ENCODE measurements at places on chromosomes 3 and 15.

- no peak for DNase-seq
These were observed 43.5 kb upstream of the RNU6-1 start for GRCh38 chr15:67883234-67883773.

GRCh38 chr15:78282324-78282723, 17.1 kb downstream of the SKIC8 start:
- no peak for DNase-seq

DNA sequence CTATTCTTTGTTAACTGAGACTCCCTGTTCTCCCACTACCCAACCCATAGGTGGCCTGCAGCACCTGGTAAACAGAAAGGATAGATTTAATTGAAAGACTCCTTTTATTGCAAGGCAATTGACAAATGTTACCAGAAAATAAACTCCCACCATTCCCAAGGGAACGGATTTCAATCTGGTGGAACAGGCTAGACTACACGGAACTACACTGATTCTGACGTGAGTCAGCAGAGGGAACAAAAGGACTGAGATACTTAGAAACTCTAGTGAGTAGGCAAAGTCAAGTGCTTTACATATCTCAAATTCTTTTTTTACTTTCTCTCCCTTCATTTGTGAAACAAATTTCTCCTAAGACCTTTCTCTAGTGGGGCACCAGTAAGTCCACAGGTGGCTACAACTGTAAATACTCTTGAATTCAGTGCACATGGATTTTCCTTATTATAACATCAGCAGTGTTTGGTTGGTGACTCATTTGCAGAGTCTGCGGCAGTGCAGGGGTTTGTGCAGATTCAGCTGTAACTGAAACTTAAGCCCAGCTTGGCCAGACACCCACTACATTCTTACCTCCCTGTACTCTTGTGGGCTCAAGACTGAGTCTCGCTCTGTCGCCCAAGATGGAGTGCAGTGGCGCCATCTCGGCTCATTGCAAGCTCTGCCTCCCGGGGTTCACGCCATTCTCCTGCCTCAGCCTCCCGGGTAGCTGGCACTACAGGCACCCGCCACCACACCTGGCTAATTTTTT, 34.3 kb upstream of the PLSCR2 start:
- DNase-seq = no peak

DNA sequence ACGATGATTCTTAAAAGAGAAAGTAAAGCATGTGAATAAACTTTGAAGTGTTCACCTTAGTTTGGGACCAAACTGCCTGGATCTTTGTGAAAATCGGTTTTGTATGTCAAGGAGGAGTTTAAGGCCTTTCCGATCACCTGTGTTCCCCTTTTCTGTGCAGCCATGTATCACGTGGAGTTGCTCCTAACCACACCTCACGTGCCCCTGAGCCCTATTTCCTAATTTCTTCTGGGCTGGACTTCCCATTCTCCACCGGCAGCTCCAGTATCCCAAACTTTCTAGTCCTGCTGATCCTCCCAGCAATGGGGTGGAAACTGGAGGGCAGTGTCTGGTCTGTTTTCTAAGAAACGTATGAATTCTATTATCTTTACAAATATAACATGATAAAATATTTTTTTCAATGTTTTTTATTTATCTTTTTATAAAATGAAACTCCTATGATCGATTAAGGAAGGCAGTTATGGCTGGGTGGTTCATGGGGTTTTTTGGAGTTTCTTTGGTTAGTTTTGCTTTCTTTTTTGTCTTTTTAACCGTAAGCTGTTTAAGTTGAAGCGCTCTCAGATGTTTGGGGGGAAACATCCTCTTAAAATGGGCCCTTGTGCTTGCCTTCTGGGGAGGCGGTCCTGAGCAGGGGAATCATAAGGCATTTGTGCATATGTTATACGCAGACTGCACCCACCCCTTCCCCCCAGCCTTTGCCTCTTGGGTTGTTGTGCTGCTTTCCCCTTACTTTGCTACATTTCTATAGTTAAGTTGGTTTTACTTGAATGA, 43.6 kb upstream of the WWTR1 start:
- DNase-seq = no peak

- no peak for DNase-seq
These were observed 23.7 kb downstream of the OXNAD1 start for GRCh38 chr3:16288664-16289063.

DNA sequence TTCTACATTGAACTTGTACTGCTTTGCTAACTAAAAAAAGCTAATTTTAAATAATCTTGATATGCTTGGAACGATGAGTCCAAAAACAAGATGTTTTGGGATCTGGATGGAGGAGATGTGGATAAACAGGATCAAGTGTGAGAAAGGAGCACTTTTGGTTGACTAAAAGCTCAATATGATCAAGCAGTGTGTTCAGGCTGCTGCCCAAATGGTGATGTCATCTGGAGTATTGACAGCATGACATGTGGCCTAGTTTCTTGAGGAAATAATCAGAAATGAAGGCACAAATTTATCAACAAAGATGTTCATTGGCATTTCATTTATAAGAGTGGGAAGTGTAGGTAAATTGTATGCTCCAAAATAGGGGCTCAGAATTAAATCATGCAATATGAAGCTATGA, 161.2 kb downstream of the SOX2 start:
- DNase-seq = no peak

DNA sequence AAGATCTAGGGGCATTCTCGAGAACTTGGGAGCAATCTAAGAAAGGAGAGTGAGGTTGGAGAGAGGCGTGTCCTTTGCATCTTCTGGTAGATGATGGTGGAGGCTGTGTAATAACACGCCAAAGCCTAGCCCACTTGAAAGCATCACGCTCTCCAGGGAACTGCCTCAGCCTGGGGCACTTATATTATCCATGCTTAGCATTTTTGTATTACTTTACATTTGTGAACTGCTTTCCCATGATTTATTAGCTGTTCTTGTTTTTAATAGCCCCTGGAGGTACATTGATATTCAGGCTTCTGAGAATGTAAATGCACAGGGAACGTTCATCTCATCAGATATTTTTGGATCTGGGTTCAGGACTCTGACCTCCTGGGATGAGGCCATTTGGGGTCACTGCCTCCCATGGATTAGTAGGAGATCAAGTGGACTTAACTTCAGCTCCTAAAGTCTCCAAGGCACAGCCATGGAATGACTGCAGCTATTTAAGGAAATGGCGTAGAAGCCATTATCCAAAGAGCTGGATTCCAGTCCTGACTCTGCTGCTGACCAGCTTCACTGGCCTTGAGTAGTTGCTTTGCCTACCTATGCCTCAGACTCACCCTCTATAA, 124.9 kb downstream of the LPP start:
- no peak for DNase-seq

GRCh38 chr3:160393346-160394008, 5.5 kb downstream of the IFT80 start:
- DNase-seq = no peak
